ENCODE measurements at places on chromosomes 16 and 17.

DNA sequence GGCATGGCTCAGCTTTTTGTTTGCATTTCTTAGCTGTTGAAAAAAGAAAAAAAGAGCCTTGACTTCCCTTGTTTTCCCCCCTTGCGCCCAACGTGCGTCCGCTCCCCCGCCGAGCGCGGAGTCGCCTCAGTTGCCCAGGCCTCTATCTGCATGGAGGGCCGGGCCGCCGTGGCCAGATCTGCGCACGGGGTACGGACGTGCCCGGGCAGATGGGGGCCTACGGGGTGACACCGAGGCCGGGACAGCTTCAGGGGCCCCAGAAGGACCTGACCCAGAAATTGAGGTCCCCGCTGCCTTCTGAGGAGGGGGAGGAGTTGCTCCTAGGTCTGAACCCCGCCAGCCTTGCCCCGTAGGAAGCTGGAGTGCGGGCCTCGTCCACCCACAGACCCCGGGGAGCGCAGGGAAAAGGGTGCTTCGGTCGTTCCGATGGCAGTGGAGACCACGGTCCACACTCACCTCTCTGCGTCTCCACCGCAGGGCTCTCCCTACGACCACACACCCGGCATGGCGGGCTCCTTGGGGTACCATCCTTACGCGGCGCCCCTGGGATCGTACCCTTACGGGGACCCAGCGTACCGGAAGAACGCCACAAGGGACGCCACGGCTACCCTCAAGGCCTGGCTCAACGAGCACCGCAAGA is 1.5 kb downstream of the IRX5 start:
- peak; percentile 9 for DNase-seq

DNA sequence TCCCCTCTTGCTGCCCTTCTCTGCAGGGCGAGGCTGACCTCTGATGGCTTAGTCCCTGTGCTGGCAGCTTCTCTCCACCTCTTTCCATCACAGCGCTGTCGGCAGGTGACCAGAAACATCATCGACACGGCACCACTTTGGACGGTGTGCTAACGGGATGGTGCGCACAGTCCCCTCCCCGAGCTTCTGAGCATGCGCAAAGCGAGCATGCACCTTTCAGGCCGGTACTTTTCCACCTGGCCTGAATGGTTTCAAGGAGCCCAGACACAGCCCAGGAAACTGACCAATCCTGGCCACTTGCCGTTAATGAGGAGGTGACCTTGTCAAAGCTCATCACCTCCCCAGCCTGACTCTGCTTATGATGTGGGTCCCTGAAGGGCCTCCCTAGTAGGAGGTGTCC is 54.8 kb downstream of the MGAT5B start:
- no peak for DNase-seq

DNA sequence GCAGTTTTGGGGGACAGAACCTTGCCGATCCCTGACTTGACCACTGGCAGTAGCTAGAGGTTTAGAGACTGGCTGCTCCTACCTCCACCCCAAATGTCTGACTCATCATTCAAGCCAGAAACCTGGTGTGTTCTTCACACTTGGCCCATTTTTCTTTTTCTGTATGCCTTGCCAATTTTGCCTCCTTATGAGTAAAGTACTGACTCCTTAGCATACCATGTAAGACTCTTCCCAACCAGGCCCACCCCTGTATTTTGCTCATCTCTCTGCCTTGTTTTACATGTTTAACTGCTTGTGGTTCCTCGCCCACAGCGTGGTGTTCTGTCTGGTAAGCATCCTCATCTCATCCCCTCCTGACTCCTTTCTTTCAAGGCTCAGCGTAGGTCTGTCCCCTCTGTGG is 37.9 kb downstream of the NUP88 start:
- peak; percentile 3 for DNase-seq

GRCh38 chr16:27960619-27961295 is 102.8 kb downstream of the GSG1L start:
- no peak for DNase-seq

- DNase-seq = no peak
These were observed 129.6 kb upstream of the CDH13 start for GRCh38 chr16:82497139-82497538.

- no peak for DNase-seq
These were observed 21.2 kb downstream of the AKAP1 start for GRCh38 chr17:57106107-57106835.

DNA sequence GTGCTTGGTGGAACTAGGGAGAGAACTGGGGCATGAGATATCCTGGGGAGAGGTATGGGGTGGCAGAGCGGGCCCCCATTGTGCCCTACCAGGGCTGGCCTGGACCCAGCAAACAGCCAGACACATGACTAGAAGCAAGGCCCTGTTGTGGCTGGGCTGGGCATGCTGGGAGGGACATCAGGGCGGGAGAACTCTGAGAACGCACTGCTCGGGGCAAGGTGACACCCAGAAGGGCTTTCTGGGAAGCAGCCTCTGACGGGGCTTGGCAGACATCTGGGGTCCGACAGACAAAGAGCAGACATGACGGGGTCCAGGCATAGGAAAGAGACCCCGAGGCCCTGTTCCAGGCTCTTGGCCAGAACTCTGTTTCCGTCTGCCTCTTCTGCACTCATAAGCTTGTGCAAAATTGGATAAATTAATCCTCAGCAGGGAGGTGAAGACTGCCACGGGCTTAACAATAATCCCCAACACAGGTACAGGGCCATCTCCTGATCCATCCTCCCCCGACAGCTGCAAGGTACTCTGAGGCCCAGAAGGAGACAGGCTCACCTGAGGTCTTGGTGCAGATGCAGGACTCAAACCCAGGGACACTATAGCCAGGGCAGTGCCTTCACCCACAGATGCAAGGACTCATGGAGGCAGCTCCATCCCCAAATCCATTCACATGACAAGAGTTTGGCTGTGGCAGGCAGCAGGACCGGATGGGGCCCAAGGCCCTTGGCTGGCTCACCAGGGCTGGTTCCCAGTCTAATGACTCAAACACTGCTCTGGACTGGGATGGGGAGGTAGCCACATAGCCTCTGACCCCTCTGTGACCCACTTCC is 5.4 kb downstream of the SREBF1 start:
- no peak for DNase-seq

DNA sequence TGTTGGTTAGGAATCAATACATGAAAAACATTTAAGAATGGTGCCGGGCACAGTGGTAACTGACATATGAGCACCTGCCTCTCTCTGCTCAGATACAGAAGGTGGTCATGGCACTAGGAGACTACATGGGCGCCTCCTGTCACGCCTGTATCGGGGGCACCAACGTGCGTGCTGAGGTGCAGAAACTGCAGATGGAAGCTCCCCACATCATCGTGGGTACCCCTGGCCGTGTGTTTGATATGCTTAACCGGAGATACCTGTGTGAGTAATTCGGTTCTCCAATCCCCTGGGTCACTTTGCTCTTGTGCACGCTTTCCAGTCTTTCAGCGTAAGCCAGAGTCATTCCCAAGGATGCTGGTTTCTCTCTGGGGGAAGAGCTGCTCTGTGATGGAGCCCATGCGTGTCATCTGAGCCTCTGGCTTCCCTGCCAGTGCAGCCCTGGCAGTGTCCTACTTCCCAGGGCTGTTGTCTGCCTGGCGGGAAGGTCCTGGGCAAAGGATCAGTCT is 3.0 kb upstream of the CD68 start:
- no peak for DNase-seq

GRCh38 chr16:70653809-70654771 is 7.7 kb downstream of the IL34 start:
- DNase-seq = peak; percentile 78

GRCh38 chr16:69188236-69188549 is 1.2 kb downstream of the SNTB2 start:
- no peak for DNase-seq

DNA sequence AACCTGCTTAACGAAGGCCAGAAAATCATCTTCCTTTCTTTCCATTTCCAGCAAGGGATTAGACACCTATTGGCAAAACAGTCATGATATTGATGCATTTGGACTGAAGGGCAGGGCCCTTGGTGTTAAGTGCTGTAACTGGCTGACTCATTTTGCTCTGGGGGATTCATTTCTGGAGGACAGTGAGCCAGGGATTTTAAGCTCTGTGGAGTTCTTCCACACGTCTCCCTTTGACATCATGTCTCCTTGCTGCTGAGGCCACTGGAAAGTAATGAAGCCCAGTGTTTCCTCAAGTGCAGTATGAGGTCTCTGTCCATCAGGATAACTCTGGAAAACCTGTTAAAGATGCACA is 42.2 kb downstream of the DNAH9 start:
- no peak for DNase-seq

DNA sequence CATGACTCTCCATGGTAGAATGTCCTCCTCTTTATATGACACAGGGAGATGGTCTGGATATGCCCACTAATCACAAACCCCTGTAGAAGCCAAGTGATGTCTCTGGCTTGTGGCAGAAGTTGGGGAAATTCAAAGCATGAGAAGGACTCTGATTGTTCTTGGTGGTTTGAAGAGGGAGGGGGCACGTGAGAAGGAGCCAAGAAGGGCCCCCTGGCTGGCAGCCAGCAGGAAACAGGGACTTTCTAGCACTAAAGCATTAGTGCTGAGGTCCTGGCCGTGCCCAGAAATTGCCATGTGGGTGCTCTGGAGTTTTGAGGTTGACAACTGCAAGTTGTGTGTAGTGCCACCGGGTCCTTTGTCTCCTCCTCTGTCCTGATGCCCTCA is 199.9 kb downstream of the LGALS9B start:
- DNase-seq = no peak

DNA sequence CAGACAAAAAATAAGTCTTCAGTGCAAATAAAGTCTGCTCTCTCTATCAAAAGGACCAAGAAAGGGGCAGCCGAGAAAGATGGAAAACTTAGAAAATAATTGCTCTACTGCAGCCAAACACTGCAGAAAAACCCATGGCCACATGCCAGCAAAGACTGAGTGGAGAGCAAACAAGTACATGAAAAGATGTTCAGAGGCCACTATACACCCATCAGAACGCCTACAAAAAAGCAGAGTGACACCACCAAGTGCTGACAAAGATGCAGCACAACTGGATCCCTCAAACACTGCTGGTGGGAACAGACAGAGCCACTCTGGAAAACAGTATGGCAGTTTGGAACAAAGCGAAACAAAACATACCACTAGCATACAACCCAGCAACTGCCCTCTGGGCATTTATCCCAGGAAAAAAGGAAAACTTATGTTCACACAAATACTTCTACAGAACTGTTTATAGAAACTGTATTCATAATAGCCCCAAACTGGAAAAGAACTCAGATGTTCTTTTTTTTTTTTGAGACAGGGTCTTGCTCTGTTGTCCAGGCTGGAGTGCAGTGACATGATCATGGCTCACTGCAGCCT is 36.7 kb downstream of the KIAA0753 start:
- DNase-seq = no peak

GRCh38 chr16:17420816-17421215 is 49.9 kb downstream of the XYLT1 start:
- no peak for DNase-seq

DNA sequence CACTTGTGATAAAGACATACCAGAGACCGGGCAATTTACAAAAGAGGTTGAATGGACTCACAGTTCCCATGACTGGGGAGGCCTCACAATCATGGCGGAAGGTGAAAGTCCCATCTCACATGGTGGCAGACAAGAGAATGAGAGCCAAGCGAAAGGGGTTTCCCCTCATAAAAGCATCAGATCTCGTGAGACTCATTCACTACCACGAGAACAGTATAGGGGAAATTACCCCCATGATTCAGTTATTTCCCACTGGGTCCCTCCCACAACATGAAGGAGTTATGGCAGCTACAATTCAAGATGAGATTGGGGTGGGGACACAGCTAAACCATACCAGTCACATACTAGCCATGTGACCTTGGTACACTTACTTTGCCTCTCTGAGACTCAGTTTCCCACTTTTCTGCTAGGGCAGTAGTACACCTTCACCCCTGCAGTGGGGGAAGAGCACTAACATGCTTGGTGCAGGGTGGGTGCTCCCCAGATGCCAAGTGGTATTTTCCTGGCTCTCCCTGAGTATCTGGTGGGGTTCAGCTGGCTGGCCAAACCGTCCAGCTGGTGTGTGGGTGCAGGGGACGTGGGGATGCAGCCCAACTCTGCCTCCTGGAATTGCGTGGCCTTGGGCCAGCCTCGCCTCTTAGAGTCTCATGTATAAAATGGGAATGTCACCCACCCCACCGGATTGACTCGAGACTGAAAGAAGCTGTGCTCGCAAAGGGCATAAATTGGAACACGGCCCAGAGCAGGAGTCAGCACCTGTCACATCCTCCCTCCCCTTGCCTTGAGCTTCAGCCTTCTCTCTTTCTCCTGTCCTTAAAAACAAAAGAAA is 364.1 kb downstream of the CPPED1 start:
- no peak for DNase-seq

DNA sequence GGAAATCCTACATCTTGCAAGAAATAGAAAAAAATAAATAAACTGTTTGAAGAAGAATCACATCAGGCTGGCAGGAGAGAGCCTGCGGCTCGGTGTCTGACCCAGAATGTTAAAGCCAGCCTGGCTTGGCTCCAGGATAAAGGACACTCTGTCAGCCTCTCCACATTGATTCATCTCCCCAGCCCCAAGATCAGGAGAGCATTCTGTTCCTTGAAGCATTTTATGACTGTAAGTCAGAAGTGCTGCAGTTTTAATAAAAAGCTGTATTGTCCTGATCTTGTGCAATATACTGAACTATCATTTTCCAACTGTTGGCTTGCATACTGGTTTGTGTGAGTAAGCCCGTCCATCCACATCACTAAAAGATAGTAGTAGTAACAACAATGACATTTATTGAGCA is 426.6 kb downstream of the HAPSTR1 start:
- peak; percentile 46 for DNase-seq

- DNase-seq = no peak
These were observed 2.4 kb upstream of the MT1B start for GRCh38 chr16:56649271-56649670.

- DNase-seq = peak; percentile 76
These were observed 2.1 kb upstream of the SEZ6 start for GRCh38 chr17:29007860-29008455.

DNA sequence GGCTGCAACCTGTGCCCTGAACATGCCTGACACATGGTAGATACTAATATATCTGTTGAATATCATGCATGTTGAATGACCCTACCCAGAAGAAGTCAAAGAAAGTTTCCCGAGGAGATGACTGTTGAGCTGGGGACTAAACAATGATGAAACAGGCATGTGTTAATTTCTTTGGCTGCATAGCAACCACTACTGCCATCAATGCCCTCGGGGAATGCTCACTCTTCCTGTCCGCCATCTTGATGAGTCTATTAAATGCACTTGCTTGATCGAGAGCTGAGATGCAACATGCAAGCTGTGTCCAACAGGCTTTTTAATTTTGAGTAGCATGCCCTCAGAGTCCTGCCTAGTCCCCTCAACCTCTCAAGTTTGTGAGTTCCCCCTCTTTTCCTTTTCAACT is 31.3 kb downstream of the GRIN2A start:
- peak; percentile 82 for DNase-seq

GRCh38 chr17:6948562-6948961 is 47.3 kb upstream of the ALOX12 start:
- DNase-seq = no peak

All from RPMI7951 (cell line).